Right ventricle myocardium inferior (tissue), 1 donor: ENCODE measurements at places on chromosomes 2 and 18. TPM values are rescaled to one million over a fixed set of nuclear protein-coding genes. Genes with fewer than 3 reads are reported as not detected.

DNA sequence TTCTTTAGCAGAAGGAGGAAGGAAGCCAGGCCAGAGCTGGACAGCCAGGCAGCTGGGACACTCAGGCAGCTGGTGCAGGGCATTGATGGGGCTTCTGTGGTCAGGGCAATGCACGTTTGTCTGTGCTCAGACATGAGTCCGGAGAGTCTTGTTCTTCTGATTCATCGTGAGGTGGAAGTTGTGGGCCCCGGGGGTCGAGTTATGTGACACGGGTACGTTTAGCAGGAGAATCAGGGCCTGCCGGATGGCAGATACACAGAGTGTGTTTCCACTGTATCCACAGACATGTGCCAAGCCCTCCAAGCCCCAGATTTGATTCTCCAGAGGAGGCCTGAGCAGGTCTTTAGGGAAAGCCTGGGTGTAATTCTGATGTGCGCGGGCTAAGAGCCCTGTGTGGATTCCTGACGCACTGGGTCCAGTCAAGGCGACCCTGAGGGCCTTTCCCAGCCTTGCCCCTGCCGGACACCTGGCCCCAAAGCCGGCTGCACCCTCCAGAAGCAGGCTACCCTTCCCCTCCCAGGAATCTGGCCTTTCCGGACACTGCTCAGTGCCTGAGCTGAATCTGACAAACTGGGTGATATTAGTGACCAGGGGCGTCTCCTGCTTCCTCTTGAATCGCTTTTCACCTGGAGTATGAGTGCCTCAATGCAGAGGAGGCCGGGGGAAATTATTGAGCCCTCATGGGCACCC lies 10.1 kb downstream of the ARHGEF4 start:
- peak; percentile 45 for DNase-seq

GRCh38 chr2:52054824-52055223 lies 1022.9 kb upstream of the NRXN1 start:
- no peak for DNase-seq

DNA sequence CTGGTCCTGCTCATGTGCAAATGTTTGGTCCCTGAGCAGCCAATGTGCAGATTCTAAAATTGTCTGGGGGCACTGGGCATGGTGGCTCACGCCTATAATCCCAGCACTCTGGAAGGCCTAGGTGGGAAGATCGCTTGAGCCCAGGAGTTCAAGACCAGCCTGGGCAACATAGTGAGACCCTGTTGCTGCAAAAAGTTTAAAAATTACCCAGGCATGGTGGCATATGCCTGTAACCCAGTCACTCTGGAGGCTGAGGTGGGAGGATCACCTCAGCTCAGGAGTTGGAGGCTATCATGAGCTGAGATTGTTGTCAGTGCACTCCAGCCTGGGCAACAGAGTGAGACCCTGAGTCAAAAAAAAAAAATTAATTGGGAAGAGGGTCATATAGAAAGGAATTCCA lies 5.1 kb downstream of the LIPG start:
- no peak for DNase-seq

DNA sequence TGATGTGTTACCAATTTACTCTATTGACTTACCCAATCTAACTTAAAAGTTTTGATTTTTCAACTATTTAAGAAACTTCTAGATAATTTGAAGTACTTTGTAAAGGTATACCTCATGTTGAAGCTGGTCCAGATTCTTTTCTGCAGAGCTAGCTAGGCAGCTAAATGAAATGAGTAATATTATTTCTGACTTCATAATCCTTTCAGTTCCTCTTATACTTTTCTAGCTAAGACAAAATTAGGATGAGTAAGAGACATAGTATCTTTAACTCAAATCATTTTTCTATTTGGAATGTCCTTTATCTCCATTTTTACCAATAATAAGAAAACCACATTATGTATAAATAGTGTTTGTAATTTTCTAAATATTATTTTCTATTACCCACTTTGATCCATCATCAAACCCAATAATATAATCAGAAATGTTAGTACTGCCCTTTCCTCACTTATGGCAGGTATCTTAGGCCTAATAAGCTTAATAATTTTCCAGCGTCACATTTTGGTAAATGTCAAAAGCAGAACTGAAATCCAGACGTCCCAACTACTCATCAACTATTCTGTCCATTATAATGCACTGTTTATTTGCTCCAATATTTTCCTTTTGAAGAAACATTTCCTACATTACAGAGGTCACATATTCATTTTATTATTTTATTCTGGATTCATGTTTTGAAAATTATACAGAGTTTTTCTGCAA lies 456.6 kb downstream of the THSD7B start:
- DNase-seq: no peak

DNA sequence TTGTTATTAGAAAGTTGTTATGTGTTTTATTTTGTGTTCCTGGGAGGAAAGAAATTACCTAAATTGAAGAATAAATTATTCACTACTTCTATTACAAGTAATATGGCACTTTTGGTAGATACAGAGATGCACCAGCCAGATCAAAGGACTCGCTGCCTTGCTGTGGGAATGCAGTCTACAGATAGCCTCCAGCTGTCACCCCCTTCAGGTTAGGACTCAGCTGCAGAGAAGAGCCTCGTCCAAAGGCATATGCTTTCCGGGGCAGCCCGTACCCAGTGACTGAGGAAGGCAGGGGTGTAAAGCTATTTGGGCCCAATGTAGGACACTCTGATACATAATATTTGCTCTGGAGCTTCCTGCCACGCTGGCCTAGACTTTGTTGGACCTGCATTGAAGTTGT lies 90.2 kb downstream of the CCDC148 start:
- DNase-seq: no peak

DNA sequence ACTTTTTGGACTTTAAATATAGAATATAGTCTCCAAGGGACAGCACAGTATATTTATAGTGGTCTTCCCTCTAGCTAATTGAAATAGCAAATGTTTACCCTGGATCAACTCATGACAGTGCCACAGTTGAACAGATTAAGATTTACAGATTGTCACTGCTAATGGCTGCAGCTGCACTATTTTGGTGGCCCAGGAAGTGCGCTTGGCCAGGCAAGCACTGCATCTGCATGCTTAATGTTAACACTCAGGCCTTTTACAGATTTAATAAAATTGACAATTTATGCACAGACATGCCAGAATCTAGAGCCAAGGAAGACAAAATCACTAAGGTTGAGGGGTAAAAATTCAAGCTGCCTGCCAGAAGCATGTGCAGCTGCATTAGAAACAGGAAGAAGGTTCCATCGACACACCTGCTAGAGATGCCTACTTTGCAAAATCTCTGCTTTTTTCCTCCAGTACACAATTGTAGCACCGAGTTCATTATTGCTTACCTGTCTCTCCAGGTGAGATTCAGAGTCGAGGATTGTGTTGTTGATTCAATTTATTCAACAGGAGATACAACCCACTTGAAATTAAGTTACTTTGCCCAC lies 1042.3 kb upstream of the NRXN1 start:
- no peak for DNase-seq

GRCh38 chr2:148523315-148523714 lies 121.2 kb upstream of the EPC2 start:
- no peak for DNase-seq

- DNase-seq: no peak
Observed at GRCh38 chr18:395456-396250, 104.8 kb downstream of the COLEC12 start.

DNA sequence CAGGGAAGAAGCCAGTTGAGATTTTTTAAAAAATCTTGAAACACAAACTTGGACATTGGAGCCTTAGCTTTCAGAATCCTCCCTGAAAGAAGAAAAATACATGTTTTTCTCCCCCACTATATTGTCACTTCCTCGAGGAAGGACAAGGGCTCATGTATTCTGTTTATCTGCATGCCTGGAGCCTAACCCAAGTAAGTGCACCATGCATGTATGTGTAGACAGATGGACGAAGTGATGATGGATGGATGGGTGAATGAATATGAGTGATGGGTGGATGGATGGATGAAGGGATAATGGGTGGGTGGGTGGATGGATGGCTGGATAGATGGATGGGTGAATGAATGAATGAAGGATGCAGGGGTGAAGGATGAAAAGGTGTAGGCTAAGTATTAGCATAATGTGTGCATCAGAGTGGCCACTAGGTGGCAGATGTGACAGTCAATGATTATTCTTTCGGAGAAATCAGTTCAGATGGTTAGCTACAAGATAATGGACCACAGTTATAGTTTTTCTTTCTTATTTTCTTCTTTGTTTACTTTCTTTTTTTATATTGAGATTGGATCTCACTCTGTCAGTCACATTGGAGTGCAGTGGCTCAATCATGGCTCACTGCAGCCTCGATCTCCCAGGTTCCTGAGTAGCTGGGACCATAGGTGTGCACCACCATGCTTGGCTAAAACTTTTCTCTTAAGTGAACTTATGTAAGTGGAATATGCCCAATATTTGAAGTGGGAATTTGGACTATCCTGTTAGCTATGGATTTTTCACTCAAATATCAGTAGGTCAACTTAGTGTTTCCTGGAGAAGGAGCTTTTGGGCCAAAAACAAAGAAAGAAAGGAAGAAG lies 18.5 kb upstream of the CCDC93 start:
- DNase-seq: no peak

- DNase-seq: no peak
Observed at GRCh38 chr18:74244554-74244953, 47.2 kb downstream of the CYB5A start.

DNA sequence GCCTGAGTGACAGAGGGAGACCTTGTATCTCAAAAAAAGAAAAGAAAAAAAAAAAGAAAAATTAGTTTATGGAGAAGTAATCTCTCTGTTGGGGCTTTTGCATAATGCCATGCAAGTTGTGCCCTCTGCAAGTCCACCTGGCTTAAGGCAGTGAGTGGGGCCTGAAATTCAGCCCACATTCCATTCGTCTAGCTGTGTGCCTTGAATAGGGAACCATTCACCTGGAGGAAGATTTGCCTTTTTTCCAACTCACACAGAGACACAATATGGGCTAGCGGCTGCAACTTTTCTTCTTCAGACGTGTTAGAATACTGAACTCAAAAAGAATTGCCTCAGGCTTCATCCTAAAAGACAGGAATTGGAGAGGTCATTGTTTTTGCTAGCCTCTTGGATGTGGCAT lies 160.0 kb upstream of the STON1 start:
- no peak for DNase-seq

- DNase-seq: no peak
Observed at GRCh38 chr2:212176151-212176550, 362.5 kb downstream of the ERBB4 start.

DNA sequence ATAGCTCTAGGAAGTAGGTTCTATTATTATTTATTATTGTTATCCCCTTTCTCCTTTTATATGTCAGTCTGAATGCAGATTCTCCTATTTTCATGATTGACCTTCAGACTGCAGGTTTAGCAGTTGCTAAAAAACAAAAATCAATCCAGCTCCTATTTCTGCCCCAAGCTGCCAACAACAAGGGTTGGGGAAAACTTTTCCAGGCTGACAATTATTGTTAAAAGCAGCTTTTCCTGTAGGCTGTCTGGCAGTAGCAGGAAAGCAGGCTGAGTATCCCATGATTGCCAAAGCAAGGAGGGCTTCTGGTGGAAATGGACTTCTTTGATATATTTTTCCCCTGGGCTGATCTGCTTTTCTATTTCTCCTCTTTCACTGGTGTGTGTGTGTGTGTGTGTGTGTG lies 78.0 kb upstream of the CTLA4 start:
- DNase-seq: no peak

DNA sequence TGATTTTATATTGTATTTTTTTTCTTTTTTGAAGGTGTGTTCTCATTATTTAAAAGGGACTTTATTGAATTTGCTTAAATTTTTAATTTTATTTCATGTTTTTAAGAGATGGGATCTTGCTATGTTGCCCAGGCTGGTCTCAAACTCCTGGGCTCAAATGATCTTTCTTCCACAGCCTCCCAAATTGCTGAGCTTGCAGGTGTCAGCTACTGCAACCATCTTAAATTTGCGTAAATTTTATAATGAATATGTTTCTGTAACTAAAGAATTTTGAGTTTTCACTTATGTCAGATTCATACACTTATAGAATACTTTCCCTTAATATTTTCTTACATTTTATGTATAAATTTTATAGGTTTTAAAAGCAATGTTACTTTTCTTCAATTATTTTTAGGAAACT lies 157.8 kb downstream of the ZNF804A start:
- DNase-seq: no peak

GRCh38 chr2:239293775-239294430 lies 106.9 kb downstream of the HDAC4 start:
- no peak for DNase-seq

- DNase-seq: no peak
Observed at GRCh38 chr2:48320742-48321141, 209.2 kb upstream of the STON1 start.

DNA sequence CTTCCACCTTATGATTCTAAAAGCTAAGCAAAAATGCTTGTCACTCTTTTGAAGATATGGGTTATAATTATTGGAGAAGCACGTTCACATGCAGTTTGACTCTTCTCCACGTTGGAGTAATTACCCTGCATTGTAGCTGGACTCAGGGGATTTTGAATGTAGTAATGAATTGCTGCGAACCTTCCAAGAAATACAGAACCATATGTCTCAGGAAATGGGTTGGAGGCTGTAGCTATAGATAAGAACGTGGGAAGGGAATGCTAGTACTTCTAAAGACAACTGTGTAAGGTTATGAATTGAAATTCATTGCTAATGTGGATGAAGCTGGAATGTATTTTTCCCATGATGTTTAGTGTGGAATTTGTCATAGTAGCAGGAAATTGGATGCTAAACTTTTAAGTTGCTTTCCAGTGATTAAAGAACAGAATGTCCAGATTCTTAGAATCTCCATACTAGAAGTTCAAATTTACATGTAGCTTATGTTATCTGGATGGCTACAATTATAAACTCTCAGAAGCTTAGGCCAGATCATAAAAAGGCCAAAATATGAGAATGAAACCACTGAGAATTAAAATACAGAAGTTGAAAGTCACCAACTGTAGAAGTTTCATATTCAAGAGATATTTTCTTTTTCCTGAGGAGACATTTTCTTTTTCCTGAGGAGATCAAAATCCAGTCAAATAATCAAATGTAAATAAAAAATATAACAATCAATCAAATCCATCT lies 27.3 kb upstream of the SPOPL start:
- DNase-seq: no peak

- no peak for DNase-seq
Observed at GRCh38 chr2:41042343-41042742, 590.5 kb upstream of the SLC8A1 start.

DNA sequence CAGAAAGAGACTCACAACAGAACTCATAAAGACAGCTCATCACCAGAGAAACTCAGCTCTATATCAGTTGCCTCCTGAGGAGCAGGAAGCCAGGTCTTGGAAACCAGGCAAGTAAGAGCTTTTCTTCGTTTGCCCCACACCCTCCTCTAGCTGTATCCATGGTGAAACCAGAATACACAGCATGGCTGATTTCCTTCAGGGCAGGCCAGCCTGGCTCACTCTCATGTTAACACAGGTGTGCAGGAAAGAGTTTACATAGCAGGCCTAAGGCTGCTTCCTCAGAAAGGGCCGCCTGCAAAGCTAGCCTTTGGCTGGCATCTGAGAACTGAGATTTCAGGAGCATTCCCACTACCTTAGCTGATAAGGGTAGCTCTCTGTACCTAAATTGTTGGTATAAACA lies 65.7 kb downstream of the KLHL14 start:
- DNase-seq: no peak

- no peak for DNase-seq
Observed at GRCh38 chr2:36528274-36528673, 69.7 kb downstream of the FEZ2 start.

SNORC gene
- total RNA-seq: 0.46 TPM

REG3A gene
- not detected for total RNA-seq

SLC38A11 gene
- total RNA-seq: 0.84 TPM

KCNF1 gene
- 0.24 TPM for total RNA-seq

KCNJ3 gene
- 2.6 TPM for total RNA-seq

FIGN gene
- total RNA-seq: 16.7 TPM

LRRTM4 gene
- 0.92 TPM for total RNA-seq

SNTG2 gene
- 2.4 TPM for total RNA-seq

ACMSD gene
- not detected for total RNA-seq

OSR1 gene
- total RNA-seq: 6.3 TPM

ERBB4 gene
- total RNA-seq: 12.4 TPM

GALNT13 gene
- not detected for total RNA-seq

DSG3 gene
- total RNA-seq: not detected
